ENCODE measurements at places on chromosomes 11 and 22.

DNA sequence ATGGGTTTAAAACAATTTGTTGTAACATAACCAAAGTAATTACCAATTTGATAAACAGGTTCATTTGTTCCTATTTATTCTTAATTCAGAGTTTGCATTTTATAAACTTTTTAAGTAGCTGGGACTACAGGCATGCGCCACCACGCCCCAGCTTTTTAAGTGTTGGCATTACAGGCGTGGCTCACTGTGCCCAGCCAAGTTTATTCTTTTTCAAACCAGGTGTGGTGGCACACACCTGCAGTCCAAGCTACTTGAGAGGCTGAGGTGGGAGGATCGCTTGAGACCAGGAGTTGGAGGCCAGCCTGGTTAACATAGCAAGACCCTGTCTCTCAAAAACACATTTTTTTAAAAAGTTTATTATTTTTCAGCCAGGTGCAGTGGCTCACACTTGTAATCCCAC is 19.1 kb downstream of the PPFIA1 start:
- no peak for DNase-seq

- no peak for DNase-seq
Observed at GRCh38 chr11:59403546-59403945, 22.7 kb downstream of the OR5A2 start.

- DNase-seq = no peak
Observed at GRCh38 chr11:117414724-117415123, 87.1 kb downstream of the CEP164 start.

DNA sequence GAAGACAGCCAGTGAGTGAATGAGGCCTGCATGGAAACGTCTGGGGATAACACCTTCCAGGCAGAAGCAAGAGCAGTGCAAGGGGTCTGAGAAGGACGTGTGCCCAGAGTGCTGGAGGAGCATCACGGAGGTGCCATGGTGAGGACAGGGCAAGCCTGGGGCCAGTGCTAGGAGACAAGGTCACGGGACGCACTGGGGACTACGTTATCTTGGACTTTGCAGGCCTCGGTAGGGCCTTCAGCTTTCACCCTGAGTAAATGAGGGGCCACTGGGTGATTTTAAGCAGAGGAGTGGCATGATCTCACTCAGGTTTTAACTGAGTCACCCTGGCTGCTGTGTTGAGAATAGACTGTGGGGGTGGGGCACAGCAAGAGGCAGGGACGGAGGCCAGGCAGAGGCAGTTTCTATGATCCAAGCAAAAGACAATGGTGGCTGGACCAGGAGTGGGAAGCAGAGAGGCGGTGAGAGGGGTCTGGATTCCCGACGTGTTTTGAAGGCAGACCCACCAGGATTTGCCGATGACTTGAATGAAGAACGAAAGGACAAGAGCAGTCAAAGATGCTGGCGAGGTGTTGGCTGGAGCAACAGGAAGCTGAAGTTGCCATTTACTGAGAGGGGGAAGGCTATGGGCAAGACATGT is 102.7 kb upstream of the PARVA start:
- DNase-seq = no peak

DNA sequence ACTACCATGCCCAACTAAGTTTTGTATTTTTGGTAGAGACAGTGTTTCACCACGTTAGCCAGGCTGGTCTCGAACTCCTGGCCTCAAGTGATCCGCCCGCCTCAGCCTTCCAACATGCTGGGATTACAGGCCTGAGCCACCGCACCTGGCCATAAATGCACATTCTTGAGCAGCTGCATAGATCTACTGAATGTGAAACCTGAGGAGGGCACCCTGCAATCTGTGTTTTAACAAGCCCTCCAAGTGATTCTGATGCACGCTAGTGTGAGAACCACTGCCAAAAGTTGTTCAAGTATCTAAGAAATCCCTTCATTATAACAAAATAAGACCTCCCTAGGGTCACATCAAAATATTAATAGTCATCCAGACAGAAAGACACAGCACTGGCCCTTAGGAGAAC is 89.3 kb downstream of the RDX start:
- no peak for DNase-seq

GRCh38 chr22:37229012-37229804 is 14.9 kb downstream of the RAC2 start:
- DNase-seq = no peak

DNA sequence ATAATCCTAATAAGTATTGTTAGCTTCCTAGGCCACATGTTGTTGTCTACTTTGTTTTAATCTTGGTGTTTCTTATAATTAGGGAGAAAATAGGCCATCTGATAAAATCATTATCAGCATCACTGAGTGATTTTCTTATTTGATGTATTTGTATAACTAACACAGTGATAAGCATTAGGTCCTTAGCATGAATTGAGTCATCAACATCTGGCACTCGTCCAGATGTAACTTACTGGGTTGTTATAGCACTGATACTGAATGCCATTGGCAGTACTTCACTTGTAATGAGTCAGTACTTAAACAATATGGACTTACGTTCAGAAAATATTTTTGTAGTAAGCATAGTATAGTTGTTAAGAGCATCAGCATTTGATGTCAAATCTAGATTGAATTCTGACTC is 16.2 kb downstream of the API5 start:
- no peak for DNase-seq

DNA sequence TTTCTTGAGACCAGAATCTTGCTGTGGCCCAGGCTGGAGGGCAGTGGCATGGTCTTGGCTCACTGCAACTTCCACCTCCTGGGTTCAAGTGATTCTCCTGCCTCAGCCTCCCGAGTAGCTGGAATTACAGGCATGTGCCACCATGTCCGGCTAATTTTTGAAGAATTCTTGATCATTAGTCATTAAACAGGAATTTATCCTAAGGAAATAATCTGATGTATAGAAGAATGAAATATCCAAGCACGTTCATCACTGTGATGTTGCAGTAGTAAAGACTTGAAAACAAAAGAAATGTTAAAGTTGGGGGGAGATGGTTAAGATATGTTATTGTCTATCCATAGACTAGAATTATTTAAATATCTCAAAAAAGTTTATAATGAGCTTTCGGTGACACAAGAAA is 23.6 kb downstream of the CBL start:
- DNase-seq = no peak

DNA sequence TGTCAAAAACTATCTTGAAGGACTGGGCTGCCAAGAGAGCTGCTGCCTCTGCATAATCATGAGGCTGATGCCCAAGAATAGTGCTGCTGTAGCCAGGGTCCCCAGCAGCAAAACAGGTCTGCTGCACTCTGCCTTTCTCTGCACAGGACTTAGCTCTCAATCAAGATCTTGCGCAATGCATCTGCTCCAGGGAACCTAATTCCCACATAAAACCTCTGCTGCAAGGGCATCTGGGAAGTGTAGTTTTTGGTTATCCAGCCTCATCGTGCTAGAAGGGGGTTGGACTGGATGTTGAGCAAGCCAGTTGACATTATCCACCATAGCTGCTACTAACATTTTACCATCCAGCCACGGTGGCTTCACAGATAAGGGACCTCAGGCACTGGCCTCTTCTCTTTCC is 192.7 kb downstream of the C11orf91 start:
- no peak for DNase-seq

DNA sequence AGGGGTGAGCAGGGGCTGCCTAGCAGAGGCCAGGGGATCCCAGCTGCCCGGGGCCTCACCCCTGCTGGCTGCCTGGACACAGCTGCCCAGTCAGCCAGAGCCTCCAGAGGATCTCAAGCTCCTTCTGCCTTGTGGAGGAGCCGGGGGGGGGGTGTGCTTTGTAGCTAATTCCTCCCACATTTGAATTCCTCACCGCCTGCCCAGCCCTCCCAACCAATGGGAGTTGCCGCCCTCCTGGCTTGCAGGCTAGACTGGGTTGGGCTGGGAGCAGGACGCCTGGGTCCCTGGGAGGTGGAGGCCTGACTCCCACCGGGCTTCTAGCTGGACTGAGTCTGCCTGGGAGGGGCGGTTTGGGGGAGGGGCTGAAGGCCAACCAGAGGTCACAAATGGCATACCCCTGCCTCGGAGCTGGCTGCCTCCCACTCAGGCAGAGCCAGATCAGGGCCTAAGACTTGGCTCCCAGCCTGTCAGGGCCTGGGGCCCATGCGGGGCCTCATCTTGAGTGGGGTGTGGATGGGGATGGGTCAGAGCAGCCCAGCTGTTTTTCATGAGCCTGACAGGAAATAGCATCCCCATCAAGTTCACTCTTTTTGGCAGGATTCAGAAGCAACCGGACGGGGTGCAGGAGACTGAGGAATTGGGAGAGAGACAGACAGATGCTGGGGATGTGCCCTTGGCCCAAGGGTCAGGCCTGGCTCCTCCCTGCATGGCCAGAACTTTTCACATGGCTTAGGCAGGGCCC is 29.2 kb upstream of the PDE2A start:
- DNase-seq = peak; percentile 89

GRCh38 chr22:49208768-49209252 is 618.9 kb downstream of the BRD1 start:
- DNase-seq = peak; percentile 46

GRCh38 chr11:36123336-36124101 is 165.7 kb downstream of the COMMD9 start:
- DNase-seq = peak; percentile 70

- no peak for DNase-seq
Observed at GRCh38 chr11:35785287-35786167, 123.0 kb downstream of the TRIM44 start.

DNA sequence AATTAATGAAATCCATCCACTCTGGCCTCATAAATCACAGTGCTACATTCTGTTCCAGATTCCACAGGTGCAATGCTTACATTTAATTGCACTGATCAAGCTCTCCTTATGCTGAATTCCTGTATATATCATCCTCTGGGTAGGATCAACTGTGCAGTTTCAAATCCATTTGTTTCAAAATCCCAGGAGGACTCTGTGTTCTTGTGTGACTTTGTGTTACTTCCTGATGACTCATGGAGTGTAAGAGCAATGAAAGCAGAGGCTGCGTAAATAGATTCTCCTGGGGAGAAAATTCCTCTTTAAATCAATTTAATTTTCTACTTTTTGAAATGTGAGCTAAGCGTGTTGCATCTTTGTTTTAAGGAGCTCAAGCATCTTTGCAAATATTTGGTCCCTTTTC is 752.7 kb downstream of the METTL15 start:
- no peak for DNase-seq

DNA sequence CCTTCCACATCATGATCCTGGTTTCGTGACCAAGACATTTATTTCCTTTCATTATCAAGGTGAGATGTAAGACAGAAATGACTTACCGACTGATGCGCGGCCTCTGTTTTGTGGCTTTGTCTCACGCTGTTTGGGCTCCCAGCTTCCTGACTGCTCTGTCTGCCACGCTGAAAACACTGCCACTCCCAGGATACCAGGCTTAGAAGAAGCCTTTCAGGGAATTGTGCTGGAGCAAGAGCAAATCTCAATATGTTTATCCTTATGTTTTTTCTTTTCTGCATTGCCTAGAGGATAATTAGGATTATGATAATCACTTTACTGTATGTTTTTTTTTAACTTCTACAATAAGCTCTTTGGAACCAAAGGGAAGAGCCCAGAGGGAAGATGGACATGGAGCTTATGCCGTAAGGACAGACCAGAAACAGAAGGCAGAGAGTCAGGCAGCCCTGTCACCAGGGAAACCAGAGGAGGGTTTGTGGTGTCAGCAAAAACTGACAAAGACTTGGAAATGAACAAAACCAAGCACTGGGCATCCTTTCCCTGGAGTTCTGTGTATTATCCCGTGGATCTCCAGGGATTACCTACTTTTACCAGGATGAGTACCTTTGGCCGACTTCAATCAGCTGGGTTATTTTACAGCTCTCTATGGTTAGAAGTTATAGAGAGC is 68.2 kb upstream of the ISX start:
- no peak for DNase-seq

DNA sequence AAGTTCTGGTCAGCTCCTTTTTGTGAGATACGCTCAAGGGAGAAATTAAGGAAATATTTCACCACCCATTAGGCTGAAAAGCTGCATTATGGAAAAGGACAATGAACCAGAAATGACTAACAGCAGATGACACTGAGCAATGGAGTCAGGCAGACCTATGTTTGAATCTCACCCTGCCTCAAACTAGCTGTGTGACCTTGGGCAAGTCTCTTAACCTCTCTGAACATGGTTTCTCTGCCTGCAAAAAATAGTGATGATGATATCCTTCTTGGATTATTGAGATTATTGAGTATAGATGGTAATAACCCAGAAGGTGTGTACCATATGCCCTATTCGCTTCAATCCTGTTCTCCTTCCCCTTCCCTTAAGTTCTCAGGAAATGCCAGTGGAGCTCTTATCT is 2.9 kb upstream of the PRDM11 start:
- DNase-seq = no peak

DNA sequence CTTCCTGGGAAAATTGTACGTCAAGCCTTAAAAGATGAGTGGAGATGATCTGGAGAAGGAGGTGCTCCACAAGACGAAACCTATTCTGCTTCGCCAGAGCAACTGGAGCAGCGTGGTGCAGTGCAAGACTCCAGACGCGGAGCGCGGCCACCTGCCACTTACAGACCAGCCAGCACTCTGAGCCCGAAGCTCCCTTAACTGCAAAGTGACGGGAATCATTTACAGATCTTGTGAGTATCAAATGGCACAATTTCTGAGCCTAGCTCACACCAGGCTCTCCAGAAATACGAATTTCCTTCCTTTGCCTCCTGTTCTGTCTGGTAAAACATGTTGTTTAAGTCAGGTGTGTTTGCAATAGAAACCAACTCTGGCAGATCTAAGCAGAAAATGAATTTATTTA is 369.3 kb downstream of the CADM1 start:
- DNase-seq = no peak

DNA sequence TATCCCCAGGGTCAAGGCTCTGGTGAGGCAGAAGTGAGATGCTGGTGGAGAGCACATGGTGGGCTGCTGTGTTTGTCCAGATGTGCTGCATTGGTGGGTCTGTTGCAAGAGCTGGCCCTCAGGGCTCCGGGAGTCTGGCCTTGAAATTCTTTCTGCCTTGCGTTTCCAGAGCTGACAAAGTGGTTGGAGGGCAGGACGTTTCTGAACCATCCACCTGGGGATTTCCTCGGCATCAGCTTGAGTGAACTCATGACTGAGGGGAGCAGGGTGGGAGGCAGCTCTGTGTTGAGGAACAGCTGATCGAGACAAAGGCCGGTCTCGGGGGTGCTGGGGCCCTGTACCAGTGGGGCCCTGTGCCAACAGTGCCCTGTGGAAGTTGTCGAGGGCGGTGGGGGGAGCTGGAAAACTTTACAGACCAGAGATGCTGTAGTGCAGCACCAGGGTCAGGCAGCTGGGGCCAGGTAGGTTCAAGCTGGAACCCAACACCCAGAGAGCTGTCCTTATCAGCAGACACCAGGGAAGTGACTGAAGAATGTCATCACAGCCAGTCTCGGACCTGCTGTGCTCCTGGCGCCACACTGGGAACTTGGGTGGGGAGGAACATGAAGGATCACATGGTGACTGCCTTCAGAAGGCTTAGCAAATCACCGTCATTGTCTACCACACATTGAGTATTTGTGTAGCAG is 4.9 kb downstream of the TSKU start:
- DNase-seq = peak; percentile 40

- DNase-seq = peak; percentile 82
Observed at GRCh38 chr22:20298803-20299745, 20.8 kb downstream of the DGCR6L start.

- no peak for DNase-seq
Observed at GRCh38 chr22:35903571-35904335, 124.9 kb downstream of the RBFOX2 start.

GRCh38 chr22:42719133-42719532 is 1.5 kb downstream of the A4GALT start:
- DNase-seq = no peak

GRCh38 chr11:74466916-74467885 is at the start of gene KCNE3:
Gene KCNE3 (minus strand): TSS chr11:74467549. CDS start chr11:74457563, 9,986 bp downstream.
- DNase-seq = peak; percentile 59

- DNase-seq = no peak
Observed at GRCh38 chr11:33618351-33618710, 82.3 kb downstream of the C11orf91 start.

GRCh38 chr22:45688600-45689080 is 17.0 kb downstream of the ATXN10 start:
- DNase-seq = no peak

GRCh38 chr11:62832336-62833234 is at the start of gene TEX54:
Gene TEX54 (minus strand): TSS chr11:62832841.
- DNase-seq = no peak

All from right forelimb (tissue), 1 donor.